ENCODE measurements at places on chromosomes 6 and 20. TPM values are rescaled to one million over a fixed set of nuclear protein-coding genes. Genes with fewer than 3 reads are reported as not detected.

GRCh38 chr6:125066140-125066539 is 87.4 kb upstream of the TPD52L1 start:
- DNase-seq, result no peak

DNA sequence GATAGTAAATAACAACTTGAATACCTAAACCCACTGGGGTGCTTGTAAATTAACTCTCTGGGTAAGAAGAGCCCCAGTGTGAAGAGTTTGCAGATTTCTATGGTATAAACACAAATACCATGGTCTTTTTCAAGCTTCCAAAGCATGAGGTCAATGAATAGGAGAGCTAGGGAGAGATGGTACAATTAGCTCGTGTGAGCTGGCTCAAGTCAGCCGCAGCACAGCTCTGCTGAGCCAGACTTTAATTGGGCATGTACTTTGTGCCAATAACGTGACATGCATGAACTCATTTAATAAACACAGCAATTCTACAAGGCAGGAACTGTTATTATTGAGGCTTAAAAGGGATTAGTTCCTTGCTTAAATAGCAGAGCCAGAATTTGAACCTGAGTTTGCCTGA is 684.2 kb downstream of the KIF16B start:
- peak; percentile 29 for DNase-seq

Gene ZC3H12D
- not detected for total RNA-seq

DNA sequence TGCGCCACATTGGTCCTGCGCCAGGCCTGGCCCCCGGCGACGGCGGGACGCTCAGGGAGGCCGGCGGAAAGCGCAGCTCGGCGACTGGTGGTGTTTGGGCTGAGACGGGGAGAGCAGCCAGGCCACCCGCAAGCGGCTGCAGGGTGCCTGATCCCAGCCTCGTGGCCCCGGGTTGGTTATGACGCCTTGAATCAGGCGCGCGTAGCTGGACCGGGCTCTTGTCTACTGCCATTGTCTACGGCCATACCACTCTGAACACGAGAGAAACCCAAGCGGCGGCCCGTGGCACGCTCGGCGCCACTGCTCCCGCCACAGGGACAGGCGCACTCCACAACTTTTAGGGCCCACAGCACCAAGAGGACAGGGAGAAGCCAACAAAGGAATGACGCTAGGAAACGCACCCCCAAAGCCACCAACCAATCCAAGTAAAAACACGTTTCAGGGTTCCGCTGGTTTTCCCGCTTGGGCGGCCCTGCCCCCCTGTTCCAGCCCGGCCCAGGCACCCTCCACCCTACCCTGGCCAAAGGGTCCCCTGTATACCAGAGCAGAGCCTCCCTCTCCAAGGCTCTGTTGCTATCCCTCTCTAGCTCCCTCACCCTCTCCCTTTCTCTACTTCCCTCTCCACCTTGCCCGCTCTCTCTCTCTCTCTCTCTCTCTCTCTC is 1849.3 kb upstream of the DEFB115 start:
- no peak for DNase-seq

GRCh38 chr20:20272686-20273085 is 95.2 kb upstream of the INSM1 start:
- DNase-seq, result no peak

Gene SLC12A5
- total RNA-seq, result 3.8 TPM

GRCh38 chr6:149489967-149490366 is 5.2 kb upstream of the ZC3H12D start:
- no peak for DNase-seq

- DNase-seq, result no peak
Measured at GRCh38 chr20:52294106-52294628, 102.6 kb upstream of the ZFP64 start.

- peak; percentile 36 for DNase-seq
Measured at GRCh38 chr6:148146717-148147462, 195.7 kb upstream of the SASH1 start.

Gene COL12A1
- total RNA-seq, result 62.1 TPM

GRCh38 chr6:124970243-124970642 is 8.0 kb downstream of the RNF217 start:
- no peak for DNase-seq

Gene HUS1B
- total RNA-seq, result 0.15 TPM

DNA sequence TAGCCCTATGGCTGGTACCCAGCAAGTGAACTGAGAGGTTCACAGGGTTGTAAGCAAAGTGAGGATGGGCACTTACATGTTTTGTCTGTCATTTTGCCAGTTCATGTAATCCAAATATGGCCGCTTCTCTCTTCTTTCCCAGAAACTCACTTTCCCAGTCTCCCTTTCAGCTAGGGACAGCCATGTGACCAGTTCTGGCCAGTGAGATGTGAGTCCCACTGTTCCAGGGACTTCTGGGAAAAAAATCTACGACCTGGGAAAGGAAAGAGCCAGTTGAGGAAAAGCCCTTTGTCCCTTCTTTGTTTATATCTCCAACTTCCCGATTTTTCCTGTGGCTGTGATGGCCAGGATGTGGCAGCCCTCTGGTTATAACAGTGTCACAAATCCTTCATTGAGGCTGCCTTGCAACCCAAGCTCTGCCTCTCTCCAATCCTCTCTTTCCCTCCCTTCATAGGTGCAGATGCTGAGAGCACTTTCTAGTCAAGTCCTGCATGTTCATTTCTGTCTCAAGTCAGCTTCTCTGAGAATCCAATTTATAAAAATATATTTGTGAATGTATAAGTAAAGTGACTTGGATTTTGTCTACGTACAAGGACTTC is 148.6 kb upstream of the ZFP64 start:
- DNase-seq, result peak; percentile 82

GRCh38 chr6:65903992-65904391 is 197.0 kb upstream of the EYS start:
- no peak for DNase-seq

DNA sequence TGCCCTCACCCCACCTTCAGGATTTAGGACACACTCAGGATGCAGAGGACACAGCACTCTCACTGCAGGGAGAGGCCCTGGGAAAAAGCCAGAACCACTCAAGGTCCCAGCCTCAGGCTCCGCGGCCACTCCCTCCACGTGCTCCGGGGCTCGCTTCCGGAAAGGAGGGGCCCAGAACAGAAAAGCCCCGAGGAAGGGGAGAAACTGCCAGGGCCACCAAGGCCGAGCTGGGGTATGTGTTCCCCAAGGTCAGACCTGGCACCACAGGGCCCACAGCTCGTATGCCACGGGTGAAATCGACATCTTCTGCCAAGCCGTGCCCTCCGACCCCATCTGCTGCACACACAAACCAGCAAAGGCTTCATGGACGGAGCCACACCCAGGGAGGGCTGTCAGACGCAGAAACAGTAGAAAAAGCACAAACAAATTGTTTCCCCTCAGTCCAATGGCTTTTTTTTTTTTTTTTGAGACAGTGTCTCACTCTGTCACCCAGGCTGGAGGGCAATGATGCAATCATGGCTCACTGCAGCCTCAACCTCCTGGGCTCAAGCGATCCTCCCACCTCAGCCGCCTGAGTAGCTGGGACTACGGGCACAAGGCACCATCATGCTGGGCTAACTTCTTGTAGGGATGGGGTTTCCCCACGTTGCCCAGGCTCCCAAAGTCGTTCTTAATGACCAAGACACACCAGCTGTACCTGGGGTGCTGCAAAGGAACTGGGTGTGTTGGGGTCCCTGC is 33.4 kb downstream of the SLC2A4RG start:
- no peak for DNase-seq

Gene ABRACL
- total RNA-seq, result 55.0 TPM

DNA sequence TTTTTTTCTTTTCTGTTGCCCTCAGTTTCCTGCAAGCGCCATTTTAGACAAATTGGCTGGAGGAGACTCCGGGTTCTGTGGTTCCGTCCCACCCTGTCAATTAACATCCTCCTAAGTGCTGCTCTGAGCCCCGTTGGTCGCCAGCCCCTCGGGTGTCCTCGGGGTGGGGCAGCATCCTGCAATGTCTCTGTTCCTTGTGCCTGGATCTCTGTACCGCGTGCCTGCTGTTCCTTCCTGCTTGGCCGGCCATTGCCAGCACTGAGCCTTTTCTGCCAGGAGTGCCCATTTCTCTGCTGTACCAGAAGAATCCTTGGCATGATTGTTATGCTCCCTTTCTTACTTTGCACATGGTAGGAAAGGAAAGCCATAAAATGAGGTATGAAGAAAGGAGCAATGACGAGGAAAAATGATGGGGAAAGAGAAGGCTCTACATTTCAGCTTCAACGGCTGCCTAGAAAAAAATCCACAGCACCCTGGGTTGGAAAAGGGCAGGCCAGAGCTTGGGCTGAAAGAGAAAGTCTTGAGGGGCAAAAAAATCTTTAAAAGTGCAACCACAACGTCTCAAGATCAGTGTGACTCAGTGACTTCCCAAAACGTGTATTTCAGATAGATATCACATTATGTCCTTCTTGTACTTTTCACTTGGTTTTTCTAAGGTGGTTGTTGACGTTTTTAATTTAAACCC is 256.7 kb downstream of the CLIC5 start:
- DNase-seq, result no peak

DNA sequence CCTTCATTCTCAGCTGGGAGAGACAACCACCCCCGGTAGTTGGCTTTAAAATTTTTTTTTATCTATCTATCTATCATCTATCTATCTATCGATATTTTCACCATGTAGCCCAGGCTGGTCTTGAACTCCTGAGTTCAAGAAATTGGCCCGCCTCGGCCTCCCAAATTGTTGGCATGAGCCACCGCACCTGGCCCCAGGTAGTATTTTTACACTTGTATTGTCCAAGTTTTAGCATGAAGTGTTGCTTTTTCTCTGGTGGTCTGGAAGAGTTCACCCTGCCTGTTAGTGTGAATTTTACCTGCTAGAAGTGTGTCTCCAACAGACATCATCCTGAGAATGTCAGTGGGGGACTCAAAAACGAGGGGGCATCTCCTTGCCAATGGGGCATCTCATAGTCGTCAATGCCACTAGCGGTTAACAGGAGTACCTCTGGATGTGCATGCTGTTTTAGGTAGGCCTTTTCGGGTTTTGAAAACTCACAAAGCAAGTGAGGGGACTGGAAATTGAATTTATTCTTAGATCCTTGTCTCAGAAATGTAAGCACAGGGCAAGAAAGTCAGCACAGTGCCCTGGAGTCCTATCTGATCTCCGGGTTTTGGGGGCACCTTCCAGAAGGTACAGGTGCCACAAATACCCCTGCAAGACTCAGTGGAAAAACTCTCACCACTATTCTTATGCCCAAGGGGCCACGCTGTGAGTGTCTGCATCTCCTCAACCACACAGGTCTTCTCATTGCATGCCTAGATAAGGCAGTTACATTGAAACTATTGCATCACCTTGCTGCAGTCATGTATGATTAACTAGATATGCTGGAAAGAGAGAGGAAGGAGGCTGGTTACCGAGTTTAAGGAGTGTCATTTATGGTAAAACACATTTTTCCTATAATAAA is 37.1 kb downstream of the TNFAIP3 start:
- DNase-seq, result no peak

Gene PGC
- not detected for total RNA-seq

GRCh38 chr6:46583721-46584120 is 68.9 kb downstream of the CYP39A1 start:
- peak; percentile 81 for DNase-seq

DNA sequence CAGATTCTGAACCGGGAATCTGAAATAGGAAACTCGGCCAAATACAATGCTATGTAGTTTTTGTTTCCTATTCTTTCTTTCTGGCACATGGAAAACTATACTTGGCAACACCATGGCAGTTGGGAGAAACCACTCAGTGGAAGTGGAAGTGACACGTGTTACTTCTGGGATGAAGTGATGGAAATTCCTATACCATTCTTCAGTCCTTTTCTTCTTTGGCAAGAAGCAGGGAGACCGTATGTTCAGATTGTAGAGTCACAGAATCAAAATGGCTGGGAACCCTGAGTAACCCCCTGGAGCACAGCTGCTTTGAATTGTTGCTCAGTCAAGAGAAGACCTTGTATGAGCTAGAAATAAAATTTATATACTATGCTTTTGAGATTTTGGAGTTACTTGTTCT is 18.8 kb upstream of the TINAG start:
- DNase-seq, result no peak

GRCh38 chr6:42661540-42662153 is 60.8 kb downstream of the PRPH2 start:
- DNase-seq, result peak; percentile 68
